Right renal pelvis (tissue), 4 donors: ENCODE measurements at places on chromosomes 6 and 20.

- no peak for DNase-seq
Measured at GRCh38 chr20:4053071-4053919, 37.9 kb upstream of the RNF24 start.

DNA sequence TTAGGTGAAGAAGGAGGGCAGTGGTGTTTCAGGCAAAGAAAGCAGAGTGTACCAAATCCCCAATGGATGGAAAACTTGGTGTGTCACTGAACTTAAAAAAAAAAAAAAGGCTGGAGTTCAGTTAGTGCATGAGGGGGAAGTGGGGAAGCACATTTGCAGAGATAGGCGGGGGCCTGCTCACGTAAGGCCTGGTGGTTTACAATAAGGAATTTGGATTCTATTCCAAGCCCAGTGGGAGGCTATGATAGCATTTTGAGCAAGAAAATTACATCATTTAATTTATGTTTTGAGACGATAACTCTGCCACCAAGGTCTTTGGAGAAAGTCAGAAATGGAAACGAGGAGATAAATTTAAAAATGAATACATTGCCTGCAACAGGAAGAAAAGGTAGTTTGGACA lies 225.5 kb downstream of the EYA4 start:
- DNase-seq, result no peak

DNA sequence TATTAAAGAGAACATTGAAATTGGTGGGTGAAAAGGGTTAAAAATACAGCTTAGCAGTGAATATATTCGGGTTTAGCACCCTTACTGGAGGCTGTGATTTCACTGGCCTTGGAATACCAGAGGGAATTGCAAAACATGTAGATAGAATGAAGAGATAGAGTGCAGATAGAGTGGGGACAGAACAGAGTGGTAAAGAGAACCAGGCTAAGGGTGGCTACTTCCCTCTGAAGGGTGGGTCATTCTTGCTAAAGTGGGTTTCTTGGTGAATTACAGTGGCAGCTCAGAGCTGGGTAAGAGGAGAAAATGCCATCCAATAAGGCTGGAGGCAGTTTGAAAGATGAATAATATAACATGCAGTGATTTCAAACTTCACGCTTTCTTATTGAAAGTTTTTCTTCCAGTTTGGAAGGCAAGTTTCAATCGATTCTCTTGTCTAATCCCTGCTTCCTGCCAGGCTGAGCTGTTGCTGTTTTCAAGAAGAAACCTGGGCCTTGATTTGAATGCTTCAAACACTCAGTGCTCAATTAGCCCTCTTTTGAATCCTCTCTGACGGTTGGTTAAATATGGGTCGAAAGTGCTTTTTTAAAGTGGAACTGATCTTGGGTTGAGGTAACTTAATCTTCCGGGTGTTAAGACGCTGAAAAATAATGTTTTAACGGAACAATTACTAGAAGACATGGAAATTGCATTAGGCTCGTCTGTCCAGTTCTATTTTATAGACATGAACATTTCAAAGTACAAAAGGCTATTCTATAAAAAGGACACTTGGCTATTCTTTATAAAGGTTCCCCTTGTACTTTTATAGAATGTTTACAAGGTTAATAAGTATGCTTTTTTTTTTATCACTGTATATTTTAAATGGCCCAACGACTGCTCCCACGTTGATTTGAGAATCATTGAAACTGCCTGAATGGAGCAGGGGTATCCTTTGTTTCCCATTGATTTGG lies 203.3 kb downstream of the BCAS1 start:
- no peak for DNase-seq

DNA sequence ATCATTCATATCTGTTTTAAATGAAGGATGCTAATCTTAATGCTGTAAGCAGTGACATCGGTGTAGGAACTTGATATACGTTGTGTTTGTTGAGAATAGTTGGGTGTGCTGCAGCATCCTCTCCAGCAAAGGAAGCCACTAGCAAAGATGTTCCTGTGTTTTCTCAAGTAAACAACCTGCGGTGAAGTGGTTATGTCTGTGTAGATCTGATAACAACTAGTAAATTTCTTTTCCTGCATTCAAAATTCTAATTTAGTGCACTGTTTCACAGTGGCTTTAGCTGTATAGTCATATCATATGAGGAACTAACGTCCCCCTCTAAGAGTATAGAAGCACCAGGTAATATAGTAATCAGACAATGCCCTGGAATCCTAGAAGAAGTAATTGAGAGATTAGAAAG lies 38.7 kb downstream of the NCOA7 start:
- DNase-seq, result no peak

- no peak for DNase-seq
Measured at GRCh38 chr6:90256698-90257485, 39.8 kb downstream of the BACH2 start.

GRCh38 chr20:10706460-10706811 lies 32.6 kb upstream of the JAG1 start:
- DNase-seq, result no peak

DNA sequence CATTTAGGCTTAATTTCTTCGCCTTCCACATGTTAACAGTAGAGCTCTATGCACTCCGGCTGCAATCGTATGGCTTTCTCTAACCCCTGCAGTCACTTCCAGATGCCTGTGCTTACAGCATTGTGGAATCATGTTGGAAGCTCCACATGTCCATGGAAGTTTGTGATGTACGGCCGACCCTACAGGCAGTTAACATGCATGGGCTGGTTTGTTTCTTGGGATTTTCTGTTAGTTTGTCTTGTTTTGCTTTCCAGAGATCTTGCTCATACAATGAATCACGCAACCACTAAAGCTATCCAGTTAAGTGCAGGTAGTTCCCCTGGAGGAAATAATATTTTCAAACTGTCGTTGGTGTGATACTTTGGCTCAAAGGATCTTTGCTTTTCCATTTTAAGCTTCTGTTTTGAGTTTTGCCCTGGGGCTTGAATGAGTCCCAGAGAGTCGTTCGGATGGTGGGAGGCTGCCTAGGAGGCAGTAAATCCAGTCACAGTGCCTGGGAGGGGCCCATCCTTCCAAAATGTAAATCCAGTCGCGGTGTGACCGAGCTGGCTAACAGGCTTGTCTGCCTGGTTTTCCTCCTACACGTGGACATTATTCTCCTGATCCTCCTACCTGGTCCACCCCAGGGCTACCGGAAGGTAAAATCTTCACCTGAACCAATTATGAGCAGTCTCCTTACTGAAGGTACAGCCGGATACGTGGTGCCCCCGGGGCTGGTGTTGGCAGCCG lies 225.9 kb downstream of the SMOC2 start:
- DNase-seq, result peak; percentile 27

DNA sequence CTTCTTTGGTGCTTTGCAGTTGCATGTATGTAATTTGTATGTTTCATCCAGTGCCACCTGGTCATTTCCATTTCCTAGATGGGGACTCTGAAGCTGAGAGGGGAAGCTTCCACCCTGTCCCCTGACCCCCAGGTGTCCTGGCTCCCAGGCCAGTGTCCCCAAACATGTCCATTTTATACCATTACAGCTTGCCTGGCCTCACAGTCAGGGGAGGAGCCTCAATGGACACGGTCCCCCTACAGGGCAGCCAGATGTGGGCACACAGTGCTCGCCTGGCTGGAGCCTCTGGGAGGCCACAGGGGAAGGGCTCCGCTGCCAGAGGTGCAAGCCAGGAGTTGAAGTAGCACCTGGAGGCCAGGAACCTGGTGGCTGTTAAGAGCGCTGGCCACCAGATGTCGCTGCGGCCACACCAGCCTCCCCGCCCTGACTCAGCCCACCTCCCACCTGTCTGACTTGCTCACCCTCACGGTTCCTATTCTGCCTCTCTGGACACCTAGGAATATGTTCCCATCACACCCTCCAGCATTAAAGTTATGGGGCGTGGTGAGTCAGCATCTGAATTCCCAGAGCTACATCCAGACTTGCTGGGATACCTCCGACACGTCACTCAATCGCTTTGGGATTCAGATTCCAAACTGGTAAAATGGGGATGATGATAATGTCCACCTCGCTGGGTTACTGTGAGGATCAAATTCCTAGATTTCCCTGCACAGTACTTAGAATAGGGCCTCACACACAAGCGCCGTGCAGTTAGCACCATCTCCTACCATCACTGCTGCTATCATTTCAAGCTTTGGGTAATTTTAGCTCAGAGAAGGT lies 107.4 kb downstream of the SULF2 start:
- peak; percentile 49 for DNase-seq

GRCh38 chr20:17490501-17490900 lies 40.7 kb downstream of the BFSP1 start:
- no peak for DNase-seq

GRCh38 chr6:91449539-91449938 lies 862.7 kb upstream of the MAP3K7 start:
- DNase-seq, result no peak

- DNase-seq, result no peak
Measured at GRCh38 chr20:6702144-6702543, 65.3 kb upstream of the BMP2 start.

DNA sequence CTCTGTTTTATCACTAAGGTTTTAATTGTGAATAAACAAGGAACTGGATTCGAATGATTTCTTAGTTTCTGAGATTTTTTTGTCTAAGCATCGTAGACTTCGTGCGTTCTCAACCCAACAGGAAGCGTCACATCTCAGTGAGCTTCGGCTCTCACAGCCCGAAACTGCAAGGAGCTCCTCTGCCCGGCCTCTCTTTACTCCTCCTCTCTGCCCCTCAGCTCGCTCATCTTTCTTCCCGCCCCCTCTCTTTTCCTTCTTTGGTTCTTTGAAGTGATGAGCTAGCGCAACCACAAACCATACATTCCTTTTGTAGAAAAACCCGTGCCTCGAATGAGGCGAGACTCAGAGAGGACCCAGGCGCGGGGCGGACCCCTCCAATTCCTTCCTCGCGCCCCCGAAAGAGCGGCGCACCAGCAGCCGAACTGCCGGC lies 480 bp upstream of the NT5E start:
- no peak for DNase-seq

DNA sequence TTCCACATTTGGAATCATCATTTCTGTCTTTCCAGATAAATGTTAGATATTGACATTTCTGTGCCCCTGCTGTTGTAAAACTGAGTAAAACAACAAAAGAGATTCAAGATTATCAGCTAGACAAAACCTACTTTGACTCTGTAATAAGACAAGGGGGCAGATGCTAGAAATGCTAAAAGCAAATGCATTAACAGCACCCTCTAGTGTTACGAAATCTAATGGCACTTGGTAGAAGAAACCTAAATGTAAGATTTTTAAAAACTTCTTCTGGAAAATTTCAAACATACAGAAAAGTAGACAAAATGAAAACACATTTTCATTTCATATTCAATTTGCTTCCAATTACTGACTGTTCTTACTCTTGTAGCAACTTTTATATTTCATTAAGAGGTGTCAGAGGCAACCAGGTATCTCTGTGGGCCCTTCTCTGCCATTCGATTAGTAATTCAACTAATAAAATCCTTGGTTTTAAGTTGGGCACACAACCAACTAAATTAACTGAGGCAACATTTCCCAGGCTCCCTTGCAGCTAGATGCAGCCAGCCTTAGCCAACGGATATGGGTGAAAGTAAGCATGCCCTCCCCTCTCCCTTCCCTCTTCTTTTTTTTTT lies 45.0 kb downstream of the SLC23A2 start:
- no peak for DNase-seq

GRCh38 chr6:75149696-75150095 lies 56.2 kb downstream of the COL12A1 start:
- DNase-seq, result no peak

DNA sequence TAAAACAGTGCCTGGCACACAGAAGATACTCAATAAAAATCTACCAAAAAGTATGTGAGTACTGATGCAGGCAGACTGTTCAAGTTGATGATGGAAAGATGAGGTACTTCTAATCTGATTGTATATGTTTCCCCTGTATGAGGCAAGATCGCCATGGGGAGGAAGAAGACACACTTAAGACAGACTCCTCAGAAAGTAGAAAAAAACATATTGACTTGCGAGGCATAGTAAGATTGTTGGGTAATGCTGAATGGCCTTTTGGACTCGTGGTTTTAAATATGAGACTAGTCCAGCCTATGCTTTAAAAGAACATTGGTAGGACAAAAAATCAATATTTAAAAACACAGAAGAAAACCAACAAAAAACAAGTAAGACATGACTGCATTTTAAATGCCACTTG lies 72.6 kb downstream of the SHPRH start:
- no peak for DNase-seq

- no peak for DNase-seq
Measured at GRCh38 chr6:83314693-83315092, 116.2 kb downstream of the ME1 start.

GRCh38 chr6:68108233-68108835 lies 526.7 kb upstream of the ADGRB3 start:
- no peak for DNase-seq

DNA sequence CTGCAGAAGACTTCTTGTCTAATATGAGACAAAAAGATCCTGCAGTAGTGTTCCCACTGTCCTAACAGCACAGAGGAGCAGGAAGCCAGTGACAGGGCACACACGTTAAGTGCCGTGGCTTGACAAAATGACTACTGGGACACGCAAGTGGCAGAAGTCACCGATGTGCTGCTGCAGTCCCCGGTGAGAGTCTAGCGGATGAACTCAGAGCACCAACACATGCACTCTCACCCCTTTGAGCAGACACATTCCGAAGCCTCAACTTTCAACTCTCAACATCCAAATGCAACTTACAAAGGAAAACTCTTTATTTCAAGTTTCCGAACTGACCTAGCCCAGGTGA lies 898 bp downstream of the LAMA4 start:
- no peak for DNase-seq

DNA sequence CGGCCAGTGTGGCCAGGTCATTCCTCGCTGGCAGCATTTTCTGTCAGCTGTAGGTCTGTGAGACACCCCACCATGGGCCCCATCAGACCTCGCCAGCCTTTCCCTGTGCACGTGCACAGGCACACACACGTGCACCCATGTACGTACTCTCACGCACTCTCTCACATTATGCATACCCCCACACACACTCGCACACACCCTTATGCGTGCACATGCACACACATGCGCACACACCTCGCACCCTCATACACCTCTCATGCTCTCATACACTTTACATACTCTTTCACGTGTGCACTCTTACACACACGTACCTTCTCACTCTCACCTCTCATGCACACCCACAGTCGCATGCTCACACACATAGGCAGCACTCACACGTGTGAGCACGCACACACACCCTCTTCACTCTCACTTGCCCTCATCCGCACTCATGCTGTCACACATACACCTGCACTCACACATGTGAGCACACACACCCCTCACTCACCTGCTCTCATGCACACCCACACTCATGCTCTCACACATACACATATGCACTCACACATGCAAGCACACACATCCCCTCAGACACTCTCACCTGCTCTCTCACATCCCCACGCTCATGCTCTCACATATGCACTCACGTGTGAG lies 46.7 kb downstream of the SNX9 start:
- DNase-seq, result no peak

- no peak for DNase-seq
Measured at GRCh38 chr6:38065734-38066305, 246.3 kb downstream of the ZFAND3 start.

DNA sequence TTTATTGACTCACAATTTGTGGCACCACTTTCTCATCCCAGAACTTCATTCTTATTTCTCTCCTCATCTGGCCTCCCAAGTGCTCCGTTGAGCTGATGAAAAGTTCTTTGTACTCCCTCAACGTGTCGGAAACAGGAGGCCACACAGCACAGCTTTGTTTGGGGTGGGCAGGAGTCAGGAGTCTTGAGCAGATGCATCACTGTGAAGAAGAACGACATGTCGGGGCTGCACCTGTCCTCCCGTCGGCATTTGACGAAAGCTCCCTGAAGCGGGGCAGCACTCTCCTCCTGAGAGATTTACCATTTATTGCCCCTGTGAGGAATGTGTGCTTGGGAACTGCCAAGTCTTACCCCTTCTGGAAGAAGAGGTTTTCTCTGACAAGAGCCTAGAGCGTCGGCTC lies 28.1 kb downstream of the TAF8 start:
- DNase-seq, result no peak
